ENCODE measurements at places on chromosomes 16 and 17. TPM values are rescaled to one million over a fixed set of nuclear protein-coding genes. Genes with fewer than 3 reads are reported as not detected.

The PRSS53 gene
- 10.5 TPM for total RNA-seq

The TMED6 gene
- not detected for total RNA-seq

The ADAM11 gene
- total RNA-seq: 0.22 TPM

The MRC2 gene
- total RNA-seq: 675 TPM

The RNF222 gene
- not detected for total RNA-seq

The MMP15 gene
- 1.4 TPM for total RNA-seq

The NPTX1 gene
- 1.1 TPM for total RNA-seq

The RSPRY1 gene
- total RNA-seq: 34.7 TPM

The BCL6B gene
- not detected for total RNA-seq

The RAMP2 gene
- 3.7 TPM for total RNA-seq

GRCh38 chr16:10589109-10589508 lies 8.7 kb upstream of the EMP2 start:
- no peak overlapping the region for H3K27ac ChIP-seq
- H3K4me3 ChIP-seq: no peak overlapping the region
- DNase-seq: no peak
- no peaks in the 10 kb centered on the region for H3K27me3 ChIP-seq
- peaks cover 17% of the 10 kb centered on the region for H3K4me1 ChIP-seq
- H3K36me3 ChIP-seq: no peaks in the 10 kb centered on the region

DNA sequence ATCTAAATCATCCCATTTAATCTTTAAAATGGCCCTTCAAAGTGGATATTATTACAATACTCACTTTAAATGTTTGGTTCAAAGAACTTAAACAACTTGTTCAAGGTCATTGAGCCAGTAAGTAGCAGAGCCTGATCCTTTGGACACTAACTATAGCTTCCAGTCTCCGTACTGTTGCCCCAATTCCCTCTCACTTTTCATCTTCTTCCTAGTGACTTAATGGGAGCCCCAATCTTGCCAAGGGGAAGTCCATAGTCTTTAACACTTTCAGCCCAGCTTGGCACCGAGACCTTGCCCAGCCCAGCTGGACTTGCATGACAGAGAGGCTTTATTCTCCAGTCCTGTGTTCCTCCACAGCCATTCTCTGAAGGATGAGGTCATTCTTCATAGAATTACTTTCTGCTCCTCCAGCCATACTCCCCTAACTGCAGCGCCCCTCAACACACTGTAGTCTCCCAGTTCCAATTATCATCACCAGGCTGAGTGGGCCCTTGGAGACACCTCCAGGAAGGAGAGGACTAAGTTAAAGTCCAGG lies 49.2 kb upstream of the NLK start:
- H3K4me3 ChIP-seq: no peak overlapping the region
- H3K4me1 ChIP-seq: no peaks in the 10 kb centered on the region
- H3K27me3 ChIP-seq: no peaks in the 10 kb centered on the region
- DNase-seq: no peak

DNA sequence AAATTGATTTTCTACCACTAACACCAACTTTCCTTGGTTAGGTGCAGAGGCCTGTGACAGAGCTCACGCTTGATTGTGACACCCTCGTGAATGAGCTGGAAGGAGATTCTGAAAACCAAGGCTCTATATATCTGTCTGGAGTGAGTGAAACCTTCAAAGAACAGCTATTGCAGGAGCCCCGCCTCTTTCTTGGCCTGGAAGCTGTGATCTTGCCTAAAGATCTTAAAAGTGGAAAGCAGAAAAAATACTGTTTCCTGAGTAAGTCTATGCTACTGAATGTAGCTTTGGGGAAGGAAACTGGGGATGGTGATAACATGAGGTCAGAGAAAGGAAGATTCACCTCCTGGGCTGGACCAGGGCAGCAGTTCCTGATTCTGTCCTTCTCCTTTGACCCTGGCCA lies 38.3 kb downstream of the REXO5 start:
- H3K27me3 ChIP-seq: no peaks in the 10 kb centered on the region
- DNase-seq: no peak
- H3K36me3 ChIP-seq: no peaks in the 10 kb centered on the region
- no peak overlapping the region for H3K4me3 ChIP-seq
- peaks cover 2% of the 10 kb centered on the region for H3K4me1 ChIP-seq

DNA sequence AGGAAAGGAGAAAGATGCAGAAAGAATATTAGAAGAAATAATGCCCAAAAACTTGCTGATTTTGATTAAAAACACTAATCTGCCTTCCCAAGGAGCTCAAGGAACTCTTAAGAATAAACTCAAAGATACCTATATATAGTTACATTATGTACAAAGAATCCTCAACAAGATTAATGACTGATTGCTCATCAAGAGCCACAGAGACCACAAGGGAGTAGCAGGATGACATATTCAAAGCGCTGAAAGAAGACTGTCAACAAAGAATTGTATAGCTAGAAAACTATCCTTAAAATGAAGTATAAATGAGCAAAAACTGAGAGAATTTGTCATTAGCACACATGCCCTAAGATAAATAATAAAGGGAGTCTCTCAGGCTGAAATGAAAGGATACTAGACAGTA lies 6.2 kb downstream of the LPCAT2 start:
- H3K27ac ChIP-seq: no peak overlapping the region
- peaks cover 15% of the 10 kb centered on the region for H3K36me3 ChIP-seq
- H3K27me3 ChIP-seq: no peaks in the 10 kb centered on the region
- H3K4me1 ChIP-seq: peaks cover 14% of the 10 kb centered on the region

GRCh38 chr16:19127205-19127604 lies 13.4 kb downstream of the ITPRIPL2 start:
- no peaks in the 10 kb centered on the region for H3K27me3 ChIP-seq
- no peak for DNase-seq
- H3K4me1 ChIP-seq: peaks cover 22% of the 10 kb centered on the region

DNA sequence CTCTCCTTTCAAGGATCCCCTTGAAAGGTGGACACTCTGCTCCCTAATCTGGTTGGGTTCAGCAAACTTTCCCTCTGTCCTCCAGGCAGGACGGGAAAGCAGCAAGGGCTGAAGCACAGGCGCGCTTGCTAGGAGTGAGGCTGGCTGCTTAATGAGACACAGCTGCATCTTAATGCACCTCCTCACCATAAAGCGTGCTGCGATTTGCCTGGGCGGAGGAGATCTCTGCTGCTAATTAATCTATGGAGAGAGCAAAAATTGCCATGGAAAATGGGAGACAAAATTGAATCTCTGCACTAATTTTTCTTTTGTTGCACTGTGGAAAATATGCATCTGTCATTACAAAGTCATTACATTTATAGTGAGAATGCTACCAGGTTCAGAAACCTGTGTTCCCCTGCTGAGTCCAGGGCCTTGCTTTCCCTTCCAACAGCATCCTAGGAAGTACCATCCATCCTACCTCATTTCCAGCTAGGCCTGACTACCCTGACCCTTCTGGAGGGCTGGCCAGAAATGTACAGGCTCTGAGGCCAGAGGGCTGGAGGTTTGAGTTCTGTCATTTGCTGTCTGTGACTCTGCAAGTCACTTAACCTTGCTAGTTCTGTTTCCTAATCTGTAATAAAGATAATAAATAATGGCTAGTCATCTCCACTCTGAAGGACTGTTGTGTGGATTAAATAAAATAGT lies 43.5 kb upstream of the BCAR1 start:
- H3K36me3 ChIP-seq: peaks cover 15% of the 10 kb centered on the region
- H3K27ac ChIP-seq: no peak overlapping the region
- H3K4me1 ChIP-seq: no peaks in the 10 kb centered on the region
- H3K4me3 ChIP-seq: no peak overlapping the region
- no peak for DNase-seq

DNA sequence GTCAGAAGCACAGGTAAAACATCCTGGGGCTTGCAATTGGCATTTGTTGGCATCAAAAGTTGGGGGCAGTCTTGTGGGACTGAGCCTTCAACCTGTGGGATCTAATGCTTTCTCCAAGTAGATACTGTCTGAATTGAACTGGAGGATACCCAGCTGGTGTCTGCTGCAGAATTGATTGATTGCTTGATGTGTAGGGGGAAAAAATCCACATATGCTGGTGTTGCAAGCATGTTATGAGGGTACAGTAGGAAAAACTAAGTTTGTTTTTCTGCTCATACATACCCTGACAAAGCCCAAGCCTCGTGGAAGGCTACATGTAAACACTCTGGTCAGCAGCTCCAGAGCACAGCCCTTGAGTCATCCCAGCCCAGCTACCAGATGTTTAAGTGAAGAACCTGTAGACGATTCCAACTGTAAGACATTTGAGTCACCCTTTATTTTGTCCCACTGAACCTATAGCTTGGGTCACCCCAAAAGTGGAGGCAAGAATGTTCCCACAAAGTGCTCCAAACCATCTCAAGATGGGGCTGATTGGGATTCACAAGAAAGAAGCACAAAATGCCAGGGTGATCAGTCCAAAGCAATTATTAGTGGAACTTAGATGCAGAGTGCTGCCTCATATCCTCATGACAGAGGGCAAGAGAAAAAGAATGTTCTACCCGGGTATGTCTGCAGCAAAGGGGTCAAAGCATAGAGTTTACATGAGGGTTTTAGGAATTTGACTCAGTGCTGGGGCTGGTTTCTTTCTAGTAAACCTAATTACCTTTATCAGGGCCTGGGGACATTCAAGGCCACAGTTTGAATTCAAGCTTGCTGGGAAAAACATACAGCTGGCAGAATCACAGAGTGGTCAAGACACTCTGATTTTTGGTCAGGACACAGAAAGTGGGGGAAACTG lies 9.6 kb upstream of the APPBP2 start:
- no peaks in the 10 kb centered on the region for H3K36me3 ChIP-seq
- no peak overlapping the region for H3K27ac ChIP-seq
- peak; percentile 70 for DNase-seq
- H3K4me1 ChIP-seq: no peaks in the 10 kb centered on the region
- no peaks in the 10 kb centered on the region for H3K27me3 ChIP-seq
- no peak overlapping the region for H3K4me3 ChIP-seq

DNA sequence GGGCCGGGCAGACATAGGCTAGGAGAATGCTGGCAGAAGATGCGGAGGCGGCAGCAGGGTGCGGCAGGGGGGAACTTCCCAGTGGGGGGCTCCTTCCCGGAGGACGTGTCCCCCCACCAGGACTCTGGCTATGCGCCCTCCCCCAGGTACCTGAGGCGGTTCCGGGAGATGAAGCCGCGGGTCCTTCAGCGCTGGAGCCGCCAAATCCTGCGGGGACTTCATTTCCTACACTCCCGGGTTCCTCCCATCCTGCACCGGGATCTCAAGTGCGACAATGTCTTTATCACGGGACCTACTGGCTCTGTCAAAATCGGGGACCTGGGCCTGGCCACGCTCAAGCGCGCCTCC lies 3.4 kb downstream of the WNK4 start:
- H3K4me3 ChIP-seq: peak overlapping the region; percentile 85
- peaks cover 4% of the 10 kb centered on the region for H3K36me3 ChIP-seq
- H3K27ac ChIP-seq: no peak overlapping the region
- H3K27me3 ChIP-seq: no peaks in the 10 kb centered on the region
- H3K4me1 ChIP-seq: peaks cover 20% of the 10 kb centered on the region

Data from GM23248 (cell line).